ENCODE measurements at places on chromosomes 12 and 14. TPM values are rescaled to one million over a fixed set of nuclear protein-coding genes. Genes with fewer than 3 reads are reported as not detected.

The NPAS3 gene
- not detected for total RNA-seq

The RIN3 gene
- total RNA-seq: 23.5 TPM

The CLBA1 gene
- total RNA-seq: 17.5 TPM

The GRIP1 gene
- total RNA-seq: 0.71 TPM

The PELI2 gene
- 0.77 TPM for total RNA-seq

The MYF5 gene
- not detected for total RNA-seq

The BORCS5 gene
- 10.4 TPM for total RNA-seq

The FOXM1 gene
- total RNA-seq: 97.0 TPM

The KLRC3 gene
- not detected for total RNA-seq

The MIA2 gene
- total RNA-seq: 22.5 TPM

The HOXC11 gene
- 0.51 TPM for total RNA-seq

The KCNK13 gene
- 0.15 TPM for total RNA-seq

The SRRM4 gene
- not detected for total RNA-seq

The FGF6 gene
- total RNA-seq: not detected

The TPH2 gene
- not detected for total RNA-seq

The CIDEB gene
- 0.47 TPM for total RNA-seq

The MMP14 gene
- total RNA-seq: 0.84 TPM

The MYRFL gene
- total RNA-seq: not detected

The RTN1 gene
- not detected for total RNA-seq

The ART4 gene
- total RNA-seq: not detected

The SELPLG gene
- total RNA-seq: 1.0 TPM

The GNG2 gene
- 3.2 TPM for total RNA-seq

The CDCA3 gene
- total RNA-seq: 83.5 TPM

The GALNT4 gene
- 5.1 TPM for total RNA-seq

The PTPRO gene
- total RNA-seq: not detected

The CD69 gene
- not detected for total RNA-seq

Measured in A549 treated with CpdA at 1 μM for 4 hours (cell line).